ENCODE measurements at places on chromosomes 2 and 18. TPM values are rescaled to one million over a fixed set of nuclear protein-coding genes. Genes with fewer than 3 reads are reported as not detected.

The FAP gene
- total RNA-seq: 15.4 TPM

The GLI2 gene
- total RNA-seq: 16.1 TPM

The POTEF gene
- total RNA-seq: not detected

The MYOM1 gene
- total RNA-seq: 17.2 TPM

The DSEL gene
- total RNA-seq: 8.6 TPM

The CDCA7 gene
- 0.42 TPM for total RNA-seq

The KLHL41 gene
- 2.9 TPM for total RNA-seq

The SLC4A3 gene
- 15.0 TPM for total RNA-seq

The TMEM127 gene
- total RNA-seq: 42.8 TPM

The SLC5A7 gene
- total RNA-seq: 1.1 TPM

The EVA1A gene
- total RNA-seq: not detected

The LONRF2 gene
- total RNA-seq: 45.1 TPM

The CENPA gene
- not detected for total RNA-seq

The CHRND gene
- not detected for total RNA-seq

The TEKT4 gene
- not detected for total RNA-seq

The CLASP1 gene
- 67.7 TPM for total RNA-seq

The FHOD3 gene
- total RNA-seq: 37.7 TPM

The FAM237A gene
- not detected for total RNA-seq

The CRYGC gene
- total RNA-seq: not detected

The SERPINB10 gene
- not detected for total RNA-seq

The DSG4 gene
- not detected for total RNA-seq

The MYO7B gene
- 0.33 TPM for total RNA-seq

The LYG1 gene
- total RNA-seq: 0.65 TPM

The NHEJ1 gene
- 20.2 TPM for total RNA-seq
